ENCODE measurements at places on chromosomes 2 and 18.

- no peak for DNase-seq
These were observed 249.4 kb upstream of the UBE2E3 start for GRCh38 chr2:180730976-180731375.

DNA sequence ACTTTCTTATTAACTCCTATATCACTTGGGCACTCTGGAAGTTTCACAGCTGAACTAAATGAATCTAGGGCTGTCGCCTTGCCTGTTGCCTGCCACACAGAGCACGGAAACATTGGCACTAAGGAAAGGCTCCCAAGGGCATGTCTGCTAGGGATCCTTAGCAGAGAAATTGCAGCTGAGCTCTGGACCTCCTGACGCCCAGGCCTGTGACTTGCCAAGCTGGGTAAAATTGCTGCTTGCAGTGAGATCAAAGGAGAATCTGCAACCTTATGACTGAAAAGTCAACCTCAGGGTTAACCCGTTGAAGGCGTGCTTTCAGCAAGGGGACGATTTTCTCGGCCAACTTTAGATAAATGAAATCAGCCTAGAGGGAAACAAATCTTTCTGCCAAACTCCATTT, 189.8 kb downstream of the NCK2 start:
- DNase-seq: no peak

DNA sequence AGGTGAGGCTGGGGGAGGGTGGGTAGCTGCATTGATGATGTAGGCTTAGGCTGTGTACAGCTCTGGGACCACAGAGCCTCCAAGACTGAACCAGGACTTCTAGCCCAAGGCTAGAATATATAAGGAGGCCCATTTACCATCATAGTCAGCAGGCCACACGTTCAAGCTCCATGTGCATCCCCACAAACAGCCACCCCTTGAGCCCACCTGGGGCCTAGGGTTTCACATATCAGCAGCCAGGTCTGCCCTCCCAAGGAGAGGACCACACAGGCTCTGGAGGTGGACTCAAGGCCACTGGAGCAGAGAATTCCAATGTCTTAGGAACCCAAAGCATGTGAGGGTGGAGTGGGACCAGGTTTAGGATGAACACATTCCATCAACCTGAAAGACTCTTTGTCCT, 230.5 kb downstream of the TTC32 start:
- no peak for DNase-seq

GRCh38 chr2:29449499-29449898, 334.3 kb downstream of the CLIP4 start:
- DNase-seq: no peak

- DNase-seq: no peak
These were observed 1.1 kb downstream of the DOK1 start for GRCh38 chr2:74555610-74556103.

GRCh38 chr2:217218269-217219163, 358.7 kb upstream of the TNP1 start:
- no peak for DNase-seq

- DNase-seq: no peak
These were observed 31.1 kb upstream of the EIF2AK3 start for GRCh38 chr2:88658326-88658725.

DNA sequence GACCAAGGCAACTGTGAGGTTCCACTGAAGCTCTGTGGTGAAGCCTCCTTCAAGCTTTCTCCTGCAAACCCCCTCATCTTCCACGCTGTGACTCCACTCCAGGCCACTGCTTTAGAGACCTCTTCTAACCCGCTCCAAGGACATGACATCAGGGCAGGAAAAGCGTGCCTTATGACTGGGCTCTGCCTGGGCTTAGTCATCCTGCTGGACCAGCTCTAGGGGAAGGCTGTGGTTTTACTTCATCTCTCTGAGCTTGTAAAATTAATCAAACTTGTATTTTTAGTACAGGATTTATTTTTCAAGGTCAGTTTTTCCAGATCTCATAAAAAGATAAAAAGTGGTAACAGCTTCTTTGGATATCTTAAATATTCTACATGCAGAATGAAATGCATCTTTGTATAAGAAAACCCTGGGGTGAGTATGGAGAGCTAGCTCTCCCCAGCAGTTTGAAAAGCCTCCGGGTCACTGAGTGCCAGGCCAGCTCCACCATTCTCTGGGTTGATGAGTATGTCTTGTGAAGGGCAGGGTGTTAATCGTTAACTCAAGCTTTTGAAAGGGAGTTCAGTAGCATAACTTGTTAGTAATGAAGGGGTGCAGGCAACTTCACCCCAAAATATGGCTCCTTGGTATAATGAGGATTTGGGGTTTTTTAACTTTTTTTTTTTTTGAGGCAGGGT, 33.1 kb upstream of the YPEL5 start:
- no peak for DNase-seq

DNA sequence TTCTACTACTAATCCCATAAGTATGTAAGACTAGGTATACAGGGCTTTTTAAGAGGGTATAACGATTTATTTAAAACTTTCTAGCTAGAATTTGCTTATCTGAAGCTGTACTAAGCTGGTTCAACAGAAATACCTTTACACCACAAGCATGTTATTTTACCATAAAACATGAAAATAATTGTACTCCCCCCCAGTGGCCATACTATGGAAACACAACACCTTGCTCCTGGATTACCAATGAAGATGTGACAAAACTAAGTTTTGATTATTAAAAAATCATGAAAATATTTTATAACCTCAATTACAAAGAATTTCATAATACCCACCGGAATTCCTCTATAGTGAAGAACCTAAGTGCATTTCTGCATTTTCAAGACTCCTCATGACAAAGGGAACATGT, 27.3 kb downstream of the LPIN2 start:
- no peak for DNase-seq

- DNase-seq: no peak
These were observed 1479.1 kb downstream of the DPP10 start for GRCh38 chr2:115921541-115921940.

DNA sequence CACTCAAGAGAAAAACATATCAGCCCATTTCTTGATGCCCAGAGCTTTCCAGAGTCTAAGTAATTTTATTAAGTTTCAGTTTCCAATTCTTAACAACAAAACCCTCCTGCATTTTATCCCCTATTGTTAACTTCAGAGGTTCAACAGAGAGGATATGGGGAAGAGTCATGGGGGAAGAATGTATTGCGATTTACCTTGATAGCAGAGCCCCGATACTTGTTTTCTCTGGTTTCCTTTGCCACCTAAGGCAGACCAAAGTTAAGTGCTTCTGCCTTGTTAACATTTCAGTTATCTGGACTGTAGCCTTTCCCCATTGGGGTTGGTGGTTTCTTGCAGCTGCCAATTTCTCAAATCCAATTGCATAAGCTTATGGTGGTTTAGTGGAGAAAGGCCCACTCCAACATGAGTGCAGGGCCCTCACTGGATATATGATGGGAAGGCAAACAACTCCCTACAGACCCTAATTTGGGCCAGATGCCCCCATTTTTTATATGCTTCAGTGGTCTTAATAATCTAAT, 82.0 kb upstream of the ITGB6 start:
- no peak for DNase-seq

- DNase-seq: no peak
These were observed 76.5 kb upstream of the HPCAL1 start for GRCh38 chr2:10226038-10226724.
